ENCODE measurements at places on chromosomes 7 and 10.

GRCh38 chr10:125261491-125262186, 101.3 kb upstream of the CTBP2 start:
- no peak for DNase-seq

DNA sequence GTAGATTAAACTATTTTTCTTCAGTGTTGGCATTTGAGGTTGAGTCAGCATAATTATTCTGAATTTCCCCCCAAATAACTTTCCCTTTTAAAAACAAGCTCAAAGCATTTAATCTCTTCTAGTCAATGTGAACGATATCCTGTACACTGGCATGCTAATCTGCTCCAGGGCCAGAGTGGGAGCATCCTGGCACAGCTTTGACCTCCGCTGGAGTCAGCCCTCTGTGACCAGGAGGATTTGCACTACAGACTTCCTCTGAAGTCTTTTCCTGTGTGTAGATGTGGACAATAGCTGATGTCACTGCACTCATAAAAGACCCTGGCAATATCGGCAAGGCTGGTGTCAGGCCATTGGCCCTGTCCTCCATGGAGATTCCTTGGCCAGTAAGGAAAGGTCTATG, 340.2 kb downstream of the CDC14C start:
- DNase-seq, result no peak

DNA sequence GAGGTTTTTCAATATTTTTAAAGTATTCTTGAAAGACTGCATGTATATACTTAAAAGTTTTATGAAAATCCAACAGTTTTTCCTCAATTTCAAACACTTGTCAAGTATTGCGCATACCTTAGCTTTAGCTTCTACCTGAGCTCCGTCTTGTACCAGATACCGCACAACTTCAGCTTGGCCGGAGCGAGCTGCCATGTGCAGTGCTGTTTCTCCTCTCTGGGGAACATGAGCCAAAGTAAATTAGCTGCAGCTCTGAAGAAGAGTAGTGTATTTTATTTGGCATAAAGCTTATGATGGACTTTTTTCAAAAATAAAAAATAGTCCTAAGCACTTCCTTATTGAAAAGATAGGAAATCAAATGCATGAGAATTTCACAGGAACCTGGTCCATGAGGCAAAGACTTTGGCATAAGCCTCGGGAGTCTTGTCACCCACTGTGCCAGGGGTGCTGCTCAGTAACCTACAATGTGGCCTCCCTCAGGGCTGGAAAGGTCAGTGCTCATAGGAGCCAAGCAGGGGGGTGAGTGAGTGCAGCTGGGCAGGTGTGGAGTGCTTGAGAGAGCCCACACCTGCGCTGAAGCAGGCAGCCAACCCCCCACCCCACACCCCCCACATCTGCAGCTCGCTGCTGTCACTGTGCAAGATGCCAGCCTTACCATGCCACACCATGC, 189.5 kb downstream of the ANK3 start:
- DNase-seq, result no peak

GRCh38 chr10:113458451-113458850, 94.4 kb upstream of the HABP2 start:
- no peak for DNase-seq

DNA sequence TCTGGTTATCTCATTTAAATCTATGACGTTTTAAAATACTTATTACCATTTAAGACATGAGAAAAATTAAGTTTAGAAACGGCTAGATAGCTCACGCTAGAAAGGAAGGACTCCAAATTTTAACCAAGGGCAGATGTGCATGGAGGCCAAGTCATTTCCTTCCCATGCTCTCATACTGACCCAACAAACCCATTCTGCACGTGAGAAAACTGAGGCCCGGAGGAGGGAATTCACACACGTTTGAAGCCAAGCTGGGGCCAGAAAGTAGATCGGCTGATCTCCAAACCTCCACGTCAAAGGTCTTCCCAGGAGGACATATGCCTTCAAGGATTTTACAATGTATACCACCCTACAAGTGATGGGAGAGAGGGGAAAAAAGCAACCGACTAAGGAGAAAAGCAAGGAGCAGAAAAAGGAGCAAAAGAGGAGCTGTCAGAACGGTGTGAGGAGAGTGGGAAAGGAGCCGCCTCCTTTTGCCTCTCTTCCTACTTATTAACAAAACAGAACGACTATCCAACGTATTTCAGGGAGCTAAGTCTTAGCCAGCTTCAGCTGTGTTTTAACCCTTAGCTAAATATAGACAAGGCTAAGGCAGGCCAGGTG, 645 bp upstream of the SIRT1 start:
- no peak for DNase-seq

DNA sequence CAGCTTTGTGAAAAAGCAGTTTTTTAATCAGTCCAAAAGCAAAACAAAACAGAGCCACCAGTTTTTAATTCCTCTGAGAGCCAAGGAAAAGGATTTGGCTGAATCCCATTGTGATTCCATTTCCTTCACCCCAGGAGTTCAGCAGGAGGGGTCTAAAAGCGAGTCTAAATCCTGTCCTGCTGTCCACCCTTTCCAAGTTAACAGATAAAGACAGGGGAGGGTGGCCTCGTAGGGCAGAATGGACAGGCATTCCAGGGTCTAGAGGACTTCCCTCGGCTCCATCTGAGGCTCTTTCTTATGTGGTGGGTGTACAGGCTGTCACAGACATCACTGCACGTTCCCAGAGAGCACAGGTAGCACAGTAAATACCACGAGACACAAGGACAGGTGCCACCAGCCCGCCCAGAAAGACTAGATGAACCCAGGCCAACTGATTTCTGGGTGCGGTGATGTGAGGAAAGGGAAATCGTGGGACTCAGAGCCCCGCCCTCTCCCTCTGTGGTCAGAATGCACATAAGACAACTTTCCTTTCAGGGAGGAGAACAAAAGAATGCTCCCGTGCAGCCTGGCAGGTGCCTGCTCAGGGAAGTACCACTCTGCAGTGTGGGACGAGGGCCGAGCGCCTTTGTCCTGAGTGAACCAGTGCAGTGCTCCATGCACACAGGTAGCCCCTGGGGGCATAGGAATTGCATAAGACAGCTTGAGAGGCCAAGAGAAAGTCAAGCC, 119.7 kb downstream of the ABLIM1 start:
- DNase-seq, result no peak

DNA sequence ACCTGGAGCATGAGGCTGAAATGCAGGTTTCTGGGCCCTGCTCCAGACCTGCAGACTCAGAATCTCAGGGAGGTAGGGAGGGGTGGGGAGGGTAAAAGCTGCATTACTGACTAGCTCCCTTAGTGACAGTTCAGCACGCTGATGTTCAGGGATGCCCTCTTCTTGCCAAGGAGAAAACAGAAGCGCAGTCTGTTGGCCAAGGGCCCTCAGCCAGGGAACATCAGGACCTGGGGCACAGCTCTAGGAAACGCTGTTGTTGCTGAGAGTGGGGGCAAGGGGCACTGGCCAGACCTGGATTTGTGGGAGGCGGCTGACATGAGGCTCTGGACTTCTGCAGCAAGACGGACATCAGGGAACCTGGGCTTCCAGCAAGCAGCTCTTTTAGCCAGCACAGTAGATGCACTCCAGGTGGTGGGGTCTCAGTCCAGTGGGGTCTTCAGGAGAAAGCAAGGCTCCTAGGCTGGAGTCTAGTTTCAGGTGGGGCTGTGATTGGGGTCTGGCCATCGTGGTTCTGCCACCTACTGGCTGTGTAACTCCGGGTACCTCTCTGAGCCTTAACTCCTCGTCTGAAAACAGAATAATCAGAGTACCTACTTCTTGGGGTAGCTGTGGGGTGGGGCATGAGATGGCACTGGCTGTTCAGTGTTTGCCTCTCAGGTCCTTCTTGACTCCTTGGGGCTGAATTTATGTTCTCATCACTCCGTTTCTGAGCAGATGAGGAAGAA, 72.9 kb upstream of the PRLHR start:
- DNase-seq, result no peak

- no peak for DNase-seq
These were observed 185.4 kb downstream of the CYP26A1 start for GRCh38 chr10:93259126-93259525.

DNA sequence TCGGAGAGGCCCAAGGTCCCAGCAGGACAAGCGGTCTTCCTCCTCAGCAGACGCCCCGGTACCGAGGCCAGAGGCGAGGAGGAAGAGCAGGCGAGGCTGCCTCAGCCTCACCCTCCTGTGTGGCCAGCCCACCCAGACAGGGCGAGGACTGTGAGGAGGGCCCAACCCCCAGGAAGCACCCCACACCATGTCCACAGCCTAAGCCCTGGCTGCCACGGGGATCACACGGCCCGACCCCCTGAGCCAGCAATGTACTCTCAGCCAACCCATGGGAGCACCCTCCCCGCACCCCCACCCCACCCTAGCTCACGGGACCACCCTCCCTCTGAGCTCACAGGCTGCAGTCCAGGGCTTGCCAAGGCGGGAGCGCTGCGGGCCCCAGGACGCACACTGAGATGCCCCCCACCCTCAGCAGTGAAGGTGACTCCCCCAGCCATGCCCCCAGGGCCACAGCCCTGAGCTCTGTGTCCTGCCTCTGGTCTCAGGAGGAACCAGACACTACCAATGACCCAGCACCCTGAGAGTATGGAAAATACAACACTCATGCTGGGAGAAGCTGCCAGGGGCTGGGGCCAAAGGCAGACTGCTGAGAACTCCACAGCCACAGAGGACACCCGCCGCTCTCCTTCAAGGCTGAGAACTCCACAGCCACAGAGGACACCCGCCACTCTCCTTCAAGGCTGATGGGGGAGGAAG, 93.6 kb downstream of the MAD1L1 start:
- DNase-seq, result no peak

DNA sequence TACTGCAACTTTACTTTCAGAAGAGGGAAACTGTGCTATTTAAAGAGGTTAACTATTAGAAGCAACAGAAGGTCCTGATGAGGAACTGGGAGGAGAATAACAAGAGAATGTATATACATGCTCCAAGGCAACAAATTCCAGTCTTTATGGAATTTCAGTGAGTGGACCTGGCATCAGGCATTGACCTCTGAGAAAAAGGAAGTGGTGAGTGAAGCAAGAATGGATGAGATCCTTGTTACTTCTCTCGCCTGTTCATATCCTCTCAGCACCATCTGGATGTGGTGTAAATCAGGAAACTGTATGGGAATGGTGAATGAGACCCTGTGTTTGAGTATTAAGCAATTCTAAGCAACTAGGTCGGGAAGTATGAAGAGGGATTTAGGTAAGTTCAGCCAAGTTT, 30.3 kb upstream of the KBTBD2 start:
- no peak for DNase-seq

DNA sequence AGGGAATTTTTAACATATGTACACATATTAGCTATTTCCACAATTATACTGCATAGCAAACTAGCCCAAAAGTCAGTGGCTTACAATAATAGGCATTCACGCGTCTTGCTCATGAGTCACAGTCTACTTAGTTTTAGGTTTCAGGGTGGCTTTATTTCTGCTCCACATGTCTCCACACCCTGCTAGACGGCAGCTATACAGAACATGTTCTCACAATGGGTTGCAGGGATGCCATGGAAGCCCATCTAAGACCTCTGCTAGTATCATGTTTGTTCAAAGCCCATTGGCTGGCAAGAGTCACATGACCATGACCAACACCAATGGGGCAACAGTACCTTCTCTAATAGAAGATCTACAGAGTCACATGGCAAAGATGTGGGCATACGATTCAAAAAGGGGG, 96.3 kb upstream of the NEBL start:
- no peak for DNase-seq

All from stimulated activated CD4-positive, alpha-beta T cell treated with anti-CD3 and anti-CD28 coated beads, TNF-alpha, amount 100 ng/mL, for 48 hours (primary cell).